Uterus (tissue), 4 donors: ENCODE measurements at places on chromosomes 11 and 22.

- no peak for DNase-seq
Observed at GRCh38 chr11:95803973-95804372, 13.7 kb downstream of the CEP57 start.

DNA sequence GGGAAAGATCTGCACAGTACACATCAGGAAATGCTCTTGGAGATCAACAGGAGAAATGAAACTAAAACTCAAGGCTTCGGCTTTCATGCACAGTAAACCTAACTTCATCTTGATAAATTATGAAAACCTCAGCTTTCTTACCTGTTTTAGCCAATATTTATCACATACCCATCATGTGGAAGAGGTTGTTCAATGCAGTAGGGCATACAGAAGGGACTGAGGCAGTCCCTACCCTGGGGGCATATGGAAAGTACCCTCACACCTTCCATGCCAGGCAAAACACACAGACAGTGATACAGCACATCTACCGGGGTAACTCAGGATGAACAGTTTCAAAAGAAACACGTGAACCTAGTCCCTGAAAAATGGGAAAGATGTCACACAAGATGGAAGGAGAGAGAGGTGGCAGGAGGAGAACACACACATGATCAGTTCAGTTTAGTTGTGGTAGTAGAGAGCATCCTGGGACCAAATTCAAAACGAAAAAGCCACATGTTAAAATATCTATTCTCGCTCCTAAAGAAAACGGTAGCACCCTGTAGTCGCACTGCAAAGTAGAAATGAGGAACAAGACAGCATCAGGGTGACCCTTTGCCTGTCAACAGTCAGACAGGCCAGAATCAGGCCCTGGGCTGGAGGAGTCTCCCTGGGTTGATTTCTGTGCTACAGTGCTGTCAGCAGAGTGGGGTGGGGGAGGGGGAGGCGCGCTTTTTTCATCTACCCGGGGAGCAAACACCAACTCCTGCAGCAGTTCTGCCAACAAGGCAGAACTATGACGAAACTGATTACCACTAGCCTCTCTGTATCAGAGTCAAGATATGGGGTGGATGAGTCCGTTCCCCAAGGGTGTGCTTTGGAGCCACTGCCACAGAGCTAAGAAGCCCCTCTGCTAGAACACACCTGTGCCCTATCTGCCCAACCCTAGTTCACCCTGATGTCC is 1.3 kb downstream of the HIRA start:
- DNase-seq = no peak

- no peak for DNase-seq
Observed at GRCh38 chr22:45099961-45100360, 63.8 kb upstream of the NUP50 start.

DNA sequence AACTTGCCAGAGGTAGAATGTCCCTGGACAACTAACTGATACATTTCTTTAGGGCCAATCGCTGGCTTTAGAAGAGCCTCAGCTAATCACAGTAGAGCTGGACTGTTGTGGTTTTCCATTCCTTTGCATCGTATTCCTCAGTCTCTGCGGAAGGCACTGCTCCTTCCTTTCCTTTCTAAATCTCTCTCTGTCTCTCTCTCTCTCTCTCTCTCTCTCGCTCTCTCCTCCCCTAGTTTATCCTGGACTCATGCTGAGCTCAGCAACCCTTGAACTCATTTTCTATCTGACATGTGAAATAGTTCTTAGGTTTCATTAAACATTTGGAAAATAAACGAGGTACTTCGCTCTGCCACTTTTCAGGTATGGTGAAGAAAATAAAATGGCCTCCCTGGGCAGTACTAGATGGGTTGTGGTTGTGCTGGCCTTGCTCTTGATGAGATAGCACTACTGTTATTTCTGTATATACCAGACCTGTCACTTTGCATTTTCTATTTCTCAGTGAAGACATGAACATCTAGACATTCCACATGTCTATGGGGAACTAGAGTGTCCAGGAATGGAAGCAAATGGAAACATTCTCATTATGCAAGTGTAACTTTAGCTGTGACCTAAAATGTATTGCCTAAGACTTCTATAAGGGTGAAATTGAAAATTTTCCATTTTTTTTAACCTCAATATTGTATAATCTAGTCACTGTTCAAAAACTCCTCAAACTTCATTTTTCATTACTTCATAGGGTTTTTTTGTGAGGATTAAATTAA is 12.0 kb upstream of the SESN3 start:
- DNase-seq = no peak

DNA sequence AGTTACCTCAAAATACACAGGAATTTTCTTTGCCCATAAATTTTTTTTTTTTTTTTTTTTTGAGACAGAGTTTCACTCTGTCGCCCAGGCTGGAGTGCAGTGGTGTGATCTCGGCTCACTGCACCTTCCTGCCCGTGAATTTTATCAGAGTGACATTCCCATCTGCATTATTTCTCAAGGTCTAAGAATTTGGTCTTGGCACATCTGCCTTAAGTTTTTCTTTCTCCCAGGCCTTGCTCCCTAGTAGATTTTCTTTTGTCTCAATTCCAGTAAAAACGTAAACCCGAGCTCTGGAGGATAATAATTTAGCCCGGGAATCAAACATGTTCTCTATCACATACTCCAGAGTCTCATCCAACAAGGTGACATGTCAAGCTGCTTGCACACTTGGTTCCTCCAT is 12.4 kb downstream of the TRIM6 start:
- no peak for DNase-seq

DNA sequence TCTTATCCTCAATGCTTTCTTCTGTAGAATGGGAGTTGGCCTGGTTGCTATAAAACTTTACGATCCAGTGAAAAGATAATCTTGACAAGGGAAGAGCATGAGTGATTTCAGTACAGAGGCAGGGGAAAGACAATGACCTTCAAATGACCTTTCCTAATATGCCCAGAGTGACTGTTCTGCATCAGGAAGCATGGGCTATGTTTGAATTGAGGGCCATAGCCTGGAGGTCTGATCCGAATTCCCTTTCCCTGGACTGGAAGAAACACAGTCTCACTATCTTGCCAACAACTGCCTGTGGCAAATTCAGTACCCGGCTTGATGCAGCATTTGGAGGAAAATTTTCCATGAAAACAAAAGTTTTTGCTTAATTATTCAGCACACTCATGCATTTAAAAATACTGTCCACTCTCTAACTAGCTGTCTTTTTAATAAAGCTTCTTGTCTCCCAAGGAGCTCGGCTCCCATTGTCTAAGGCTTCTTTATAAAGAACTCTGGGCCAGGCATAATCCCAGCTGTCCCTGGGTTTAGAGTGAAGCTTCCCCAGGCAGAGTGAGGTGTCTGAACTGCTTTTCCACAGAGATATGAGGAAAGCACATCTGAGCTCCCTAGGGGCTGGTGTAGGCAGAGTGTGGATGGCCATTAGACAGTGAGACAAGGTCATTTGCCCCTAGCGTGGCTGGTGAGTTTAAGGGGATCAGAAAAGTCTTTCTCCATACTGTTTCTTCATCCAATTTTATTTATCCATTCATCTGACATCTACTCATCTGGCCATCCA is 132.7 kb upstream of the CADM1 start:
- DNase-seq = no peak
